ENCODE measurements at places on chromosomes 6 and 20.

DNA sequence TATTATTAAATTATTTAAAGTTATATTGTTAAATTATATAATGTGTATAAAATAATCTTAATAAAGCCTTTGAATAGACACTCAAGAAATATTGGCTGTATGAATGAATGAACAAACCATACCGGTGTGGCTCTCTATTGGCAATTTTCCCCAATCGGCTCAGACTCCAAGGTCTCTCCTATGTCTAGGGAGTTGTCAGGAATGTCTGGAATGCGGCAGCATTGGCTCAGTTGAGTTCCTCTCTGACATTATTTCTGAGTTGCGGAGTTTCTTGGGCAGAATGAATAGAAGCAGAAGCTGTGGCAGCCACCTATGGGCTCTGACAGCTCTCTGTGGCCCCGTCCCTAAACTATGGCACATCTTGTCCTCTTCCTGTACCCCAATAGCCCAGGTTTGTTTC lies 111.0 kb downstream of the SOBP start:
- DNase-seq, result no peak

GRCh38 chr6:12012038-12012557 lies at the start of gene HIVEP1:
TSS of gene HIVEP1 (plus strand) at chr6:12012312. CDS start at chr6:12015629, 3,317 bp downstream.
- DNase-seq, result peak; percentile 76

DNA sequence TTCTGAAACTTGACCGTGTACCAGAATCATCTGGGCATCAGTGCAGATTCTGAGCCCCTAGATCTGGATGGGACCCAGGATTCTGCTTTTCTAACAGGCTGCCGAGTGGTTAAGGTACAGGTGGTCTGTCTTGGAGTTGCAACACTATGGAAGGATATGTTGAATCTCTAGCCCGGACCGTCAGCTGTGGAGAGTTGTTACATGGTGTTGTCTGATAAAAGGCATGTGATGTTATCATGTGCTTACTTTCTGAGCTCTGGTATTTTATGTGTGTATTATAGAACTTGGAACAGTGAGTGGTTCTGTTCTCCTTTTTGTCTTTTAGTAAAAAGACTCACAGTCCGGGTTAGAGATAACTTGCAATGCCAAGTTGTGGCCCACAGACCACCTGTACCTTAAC lies 123.0 kb downstream of the JARID2 start:
- no peak for DNase-seq

GRCh38 chr6:106501960-106502371 lies 127.3 kb downstream of the RTN4IP1 start:
- DNase-seq, result no peak

DNA sequence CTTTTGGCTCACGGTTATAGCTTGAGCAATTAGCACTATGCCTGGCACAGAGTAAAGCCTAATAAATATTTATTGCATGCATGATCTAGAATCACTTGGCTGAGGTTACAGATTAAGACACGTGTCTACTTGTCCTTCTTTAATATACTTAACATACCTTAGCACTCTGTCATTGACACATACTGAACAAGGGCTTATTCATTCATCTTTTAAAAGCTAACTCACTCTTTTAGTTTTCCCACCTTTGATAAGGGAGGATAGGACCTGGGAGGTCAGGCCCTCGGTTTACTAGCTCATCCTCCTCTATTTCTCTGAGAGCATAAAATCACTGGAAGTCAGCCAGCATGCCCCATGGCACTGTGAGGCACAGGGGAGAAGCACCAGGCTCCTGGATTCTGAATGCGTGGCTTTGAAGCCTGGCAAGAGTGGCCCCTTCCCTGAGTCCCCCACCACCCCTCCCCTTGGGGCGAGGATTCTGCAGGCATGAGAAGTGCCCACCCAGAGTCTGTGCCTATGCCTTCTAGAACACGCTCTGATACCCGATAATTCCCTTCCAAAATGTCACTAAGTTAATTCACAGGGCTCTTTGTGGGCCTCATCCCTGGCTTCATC lies 11.2 kb downstream of the ZCCHC3 start:
- no peak for DNase-seq

DNA sequence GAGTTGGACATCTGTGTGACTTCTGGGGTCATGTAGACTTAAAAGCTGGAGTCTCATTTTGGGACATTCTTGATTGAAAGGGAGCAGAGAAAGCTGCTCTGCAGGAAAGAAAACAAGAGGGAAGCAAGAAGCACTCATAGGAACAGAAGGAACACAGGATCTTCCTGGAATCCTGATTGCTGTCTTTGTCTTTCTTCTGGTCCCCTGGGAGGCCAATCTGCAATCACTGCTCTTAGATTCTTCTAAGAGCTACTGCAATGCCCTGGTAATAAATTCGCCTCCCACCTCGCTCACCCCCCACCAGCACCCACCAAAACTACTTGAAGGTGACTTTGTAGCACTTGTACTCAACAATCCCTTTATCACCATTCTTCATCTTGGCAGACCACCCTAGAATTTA lies 51.8 kb downstream of the SLC35B3 start:
- DNase-seq, result no peak

DNA sequence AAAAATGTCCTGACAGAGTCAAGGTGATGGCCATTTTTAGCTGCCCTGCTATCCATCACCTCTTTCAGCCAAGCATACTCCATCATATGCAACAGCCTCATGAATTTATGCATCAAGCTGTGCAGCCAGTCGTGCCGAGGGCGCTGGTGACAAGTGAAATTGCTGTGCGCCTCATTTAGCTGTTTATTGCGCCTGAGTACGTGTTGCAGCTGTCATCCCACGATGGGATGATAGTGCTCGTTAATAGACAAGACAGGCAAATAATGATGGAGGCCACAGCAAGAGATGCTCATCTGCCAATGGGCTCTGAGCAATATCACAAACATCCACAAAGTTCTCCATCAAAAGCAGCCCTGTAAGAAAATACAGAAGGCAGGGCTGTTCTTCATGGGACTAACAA lies 562.3 kb upstream of the POU3F2 start:
- DNase-seq, result no peak

- DNase-seq, result no peak
These were observed 154.0 kb downstream of the CLVS2 start for GRCh38 chr6:123150076-123150475.

GRCh38 chr6:55397986-55398385 lies 70.7 kb downstream of the GFRAL start:
- DNase-seq, result no peak

DNA sequence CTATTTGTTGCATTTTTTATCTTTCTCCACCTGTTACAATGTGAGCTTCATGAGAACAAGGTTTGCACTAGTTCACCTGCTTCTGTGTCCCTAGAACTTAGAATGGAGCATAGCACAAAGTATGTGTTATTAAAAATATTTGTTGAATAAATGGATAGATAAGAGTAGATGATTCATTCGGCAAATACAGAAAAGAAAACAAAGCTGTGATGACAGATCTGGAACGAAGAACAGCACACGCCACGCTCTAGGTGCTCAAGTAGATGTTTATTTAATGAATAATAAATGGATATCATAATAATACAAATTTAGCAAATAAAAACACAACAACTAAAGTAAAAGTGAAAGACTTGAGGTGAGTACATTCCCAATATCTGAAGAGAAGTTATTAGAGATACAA lies 273.1 kb downstream of the HAO1 start:
- no peak for DNase-seq

DNA sequence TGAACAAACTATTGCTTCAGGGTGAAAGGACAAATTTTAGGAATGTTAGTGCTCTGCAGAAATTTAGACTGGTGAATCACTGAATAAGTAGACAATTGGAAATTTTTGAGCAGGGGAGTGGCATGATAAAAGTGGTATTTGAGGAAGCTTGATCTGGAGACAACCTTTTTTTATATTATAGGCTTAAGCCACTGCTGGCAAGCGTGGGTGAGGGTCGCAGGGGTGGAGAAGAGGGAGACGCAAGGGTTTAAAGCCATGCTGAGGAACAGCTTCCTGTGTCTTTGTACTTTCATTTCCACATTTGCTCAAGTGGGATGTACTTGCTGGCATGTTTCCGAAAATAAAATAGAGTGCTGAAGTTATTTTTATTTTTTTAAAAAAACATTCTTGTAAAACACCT lies 23.7 kb downstream of the NCOA7 start:
- no peak for DNase-seq

GRCh38 chr6:35294308-35294945 lies 3.2 kb upstream of the DEF6 start:
- no peak for DNase-seq

- DNase-seq, result no peak
These were observed 249.4 kb downstream of the PTPRK start for GRCh38 chr6:128271011-128271410.

DNA sequence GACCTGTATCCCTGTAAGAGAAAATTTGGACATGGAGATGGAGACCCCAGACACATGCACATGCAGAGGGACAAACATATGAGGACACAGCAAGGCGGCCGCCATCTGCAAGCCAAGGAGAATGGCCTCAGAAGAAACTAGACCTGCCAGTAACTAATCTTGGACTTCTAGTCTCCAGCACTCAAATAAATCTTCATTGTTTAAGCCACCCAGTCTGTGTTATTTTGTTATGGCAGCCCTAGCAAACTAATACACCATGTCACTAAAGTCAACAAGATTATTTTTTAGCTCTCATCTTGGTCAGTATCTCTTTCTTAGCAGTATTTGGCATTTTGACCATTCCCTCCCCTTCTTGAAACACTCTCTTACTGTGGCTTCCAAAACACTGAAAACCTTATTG lies 26.7 kb downstream of the LATS1 start:
- DNase-seq, result no peak

DNA sequence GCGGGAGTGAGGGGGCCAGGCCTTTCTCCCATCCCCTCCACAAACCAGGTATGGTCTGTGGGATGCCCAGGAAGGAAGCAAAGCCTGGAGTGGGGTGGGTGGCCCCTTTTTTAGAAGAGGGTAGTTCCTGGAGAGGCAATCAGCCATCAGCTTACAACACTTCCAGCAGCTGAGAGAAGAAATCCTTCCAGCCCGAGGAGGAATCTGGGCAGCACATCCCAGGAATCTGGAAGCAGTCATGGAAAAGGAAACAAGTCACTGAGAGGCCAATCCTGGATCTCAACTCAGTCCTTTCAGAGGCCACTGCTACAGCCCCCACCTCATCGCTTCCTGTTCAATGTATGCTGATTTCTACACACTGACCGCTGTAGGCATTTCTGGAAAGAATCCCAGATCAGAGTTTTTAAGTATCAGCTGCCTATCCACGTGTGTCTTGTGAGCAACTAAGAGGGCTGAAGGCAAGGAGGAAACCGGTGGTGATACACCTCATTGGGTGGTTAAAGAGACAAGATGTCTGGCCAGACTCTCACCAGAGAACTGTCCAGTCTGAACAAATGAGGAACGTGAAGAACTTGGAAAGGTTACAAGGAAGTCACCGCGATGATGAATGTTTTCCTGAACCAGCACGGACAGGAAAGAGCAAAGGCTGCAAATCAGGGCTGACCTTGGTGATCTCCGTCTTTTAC lies 92.9 kb upstream of the SHLD1 start:
- DNase-seq, result no peak

DNA sequence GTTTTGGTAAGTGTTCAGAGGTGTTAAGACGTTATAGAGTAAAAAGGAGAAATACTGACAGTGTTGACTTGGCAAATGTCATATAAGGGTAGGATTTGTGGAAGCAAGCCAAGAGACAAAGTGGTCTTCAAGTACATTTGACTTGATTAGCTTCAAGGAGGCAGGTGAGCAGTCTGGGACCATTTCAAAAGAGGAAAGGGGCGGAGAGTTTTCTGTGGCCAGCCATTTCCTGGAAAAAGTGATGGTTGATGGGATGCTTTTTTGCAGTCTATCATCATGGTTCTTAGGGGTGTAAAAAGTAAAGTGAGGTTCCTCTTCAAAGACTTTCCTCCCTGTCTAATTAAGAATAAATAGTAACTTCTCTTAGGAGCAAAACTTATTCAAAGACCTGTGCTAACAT lies 28.7 kb downstream of the FKBP1A start:
- DNase-seq, result no peak

Measured in ecto neural progenitor cell (in vitro differentiated cells).